ENCODE measurements at places on chromosomes 6 and 20.
A peak's percentile ranks its signal among the peaks of the same experiment; 100 is the strongest.

- peak; percentile 19 for DNase-seq
These were observed 167.8 kb downstream of the LRFN2 start for GRCh38 chr6:40419377-40419776.

- no peak for DNase-seq
These were observed 197.9 kb downstream of the MAFB start for GRCh38 chr20:40491009-40491590.

DNA sequence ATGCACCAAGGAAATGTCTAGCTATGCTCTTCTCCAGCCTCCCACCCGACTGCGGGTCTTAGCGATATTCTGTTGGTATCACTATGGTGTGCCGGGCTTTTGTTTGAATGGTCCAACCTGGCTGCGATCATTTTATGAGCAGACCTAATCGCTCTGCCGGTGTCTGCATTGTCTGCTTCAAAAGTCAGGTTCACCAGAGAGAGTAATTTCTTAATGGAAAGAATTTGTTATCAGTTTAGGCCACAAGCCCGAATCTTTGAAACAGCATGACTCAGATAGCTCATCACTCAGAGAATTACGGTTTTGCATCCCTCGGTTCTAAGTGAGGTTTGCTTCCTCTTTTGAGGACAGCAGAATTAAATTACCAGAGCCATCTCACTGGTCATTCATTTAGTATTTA lies 521.0 kb upstream of the ARID1B start:
- no peak for DNase-seq

DNA sequence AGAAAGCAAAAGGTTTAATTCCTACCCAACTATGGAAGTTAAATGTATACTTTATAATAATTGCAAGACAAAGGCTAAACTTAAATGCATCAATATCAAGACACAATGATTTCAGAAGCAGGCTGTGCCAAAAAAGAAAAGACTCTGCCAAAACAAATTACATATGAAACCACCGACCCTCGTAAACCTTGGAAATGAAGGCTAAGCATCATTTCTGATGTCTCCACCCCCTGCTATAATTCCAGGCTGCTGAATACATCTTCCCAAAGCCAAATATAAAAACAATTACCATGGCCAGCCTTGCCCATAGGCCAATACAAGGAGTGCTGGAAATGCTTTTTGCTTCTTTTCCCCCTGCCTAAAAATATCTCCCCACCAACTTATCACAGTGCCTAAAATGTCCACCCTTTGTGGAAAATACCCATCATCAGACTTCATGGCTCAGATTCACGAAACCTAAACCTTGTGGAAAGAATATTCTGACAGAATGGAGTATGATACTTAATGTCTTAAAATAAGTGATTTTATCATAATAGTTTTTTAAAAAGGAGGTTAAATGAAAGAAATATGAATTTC lies 37.4 kb downstream of the RCAN2 start:
- peak; percentile 14 for DNase-seq

DNA sequence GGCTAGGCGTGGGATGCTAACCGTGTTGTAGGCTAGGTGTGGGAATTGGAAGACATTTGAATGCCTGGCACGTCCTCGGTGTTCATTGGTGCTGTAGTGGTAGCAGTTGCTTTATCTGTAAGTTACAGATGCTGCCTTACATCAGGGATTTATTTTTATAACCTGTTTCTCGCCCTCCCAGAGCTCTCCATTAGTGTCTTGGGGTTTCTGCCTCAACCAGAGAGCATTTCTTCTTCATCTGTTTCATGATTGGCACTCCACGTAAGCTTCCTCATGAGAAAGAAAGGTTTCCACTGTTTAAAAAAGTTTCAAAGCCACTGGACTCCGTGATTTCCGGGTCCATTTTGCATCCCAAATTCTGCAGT lies 9.0 kb downstream of the IGF2R start:
- no peak for DNase-seq

DNA sequence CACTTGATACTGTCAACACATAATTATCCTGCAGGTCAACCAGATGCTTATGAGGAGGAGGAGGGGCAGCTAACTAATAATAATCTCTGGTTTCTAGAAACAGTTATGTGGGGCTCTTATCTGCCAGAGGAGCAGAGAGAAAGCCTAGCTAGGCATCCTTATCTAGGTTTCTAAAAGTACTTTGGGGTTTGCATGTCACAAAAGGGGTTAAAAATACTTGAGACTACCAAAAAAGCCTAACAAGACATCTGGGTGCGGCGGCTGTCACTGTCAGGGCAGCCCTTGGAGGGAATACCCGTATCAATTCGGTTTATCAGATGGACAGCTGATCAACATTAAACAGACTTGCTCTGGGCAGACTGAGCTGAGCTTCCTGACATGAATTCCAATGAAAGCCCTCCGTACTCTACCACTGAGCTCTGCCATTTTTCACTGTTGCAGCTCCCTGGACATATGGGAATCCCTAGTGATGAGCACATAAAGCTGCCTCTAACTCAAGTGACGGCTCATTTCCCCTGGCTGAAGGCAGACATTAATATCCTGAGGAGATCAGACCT lies 166.6 kb downstream of the PDSS2 start:
- no peak for DNase-seq

DNA sequence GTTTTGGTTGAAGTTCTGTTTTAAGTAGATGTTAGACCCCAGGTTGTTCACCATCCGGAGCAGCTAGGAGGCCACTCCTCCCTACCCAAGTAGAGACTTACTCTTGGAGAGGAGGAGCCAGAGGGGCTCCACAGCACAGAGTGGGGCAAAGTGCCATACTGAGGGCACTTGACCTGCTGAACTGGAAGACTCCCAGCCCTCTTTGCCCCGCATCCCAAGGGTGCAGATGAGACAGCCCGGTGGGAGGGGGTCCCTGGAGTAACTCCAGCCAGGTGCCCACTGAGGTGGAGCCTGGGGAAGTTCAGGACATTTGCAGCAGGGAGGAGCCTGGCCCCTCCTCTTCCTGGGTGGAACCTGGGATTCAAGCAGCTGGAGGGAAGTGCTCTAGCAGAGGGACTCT lies 102.1 kb upstream of the GPR6 start:
- DNase-seq: no peak

- no peak for DNase-seq
These were observed 363.8 kb downstream of the PRKN start for GRCh38 chr6:162363757-162364156.

DNA sequence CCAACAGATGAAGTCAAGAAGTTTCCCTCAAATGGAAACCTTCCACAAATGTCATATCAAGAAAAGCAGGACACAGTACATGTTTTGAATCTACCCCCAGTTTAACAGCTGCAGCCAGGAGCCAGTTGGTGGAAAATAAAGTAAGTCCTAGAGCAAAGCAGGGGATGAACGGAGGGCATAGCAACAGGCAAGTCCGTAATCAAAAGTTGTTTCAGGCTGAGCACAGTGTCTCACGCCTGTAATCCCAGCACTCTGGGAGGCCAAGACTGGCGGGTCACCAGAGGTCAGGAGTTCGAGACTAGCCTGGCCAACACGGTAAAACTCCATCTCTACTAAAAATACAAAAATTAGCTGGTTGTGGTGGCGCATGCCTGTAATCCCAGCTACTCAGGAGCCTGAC lies 2.4 kb upstream of the SALL4 start:
- no peak for DNase-seq

GRCh38 chr6:26064619-26065257 lies 22.5 kb upstream of the HFE start:
- DNase-seq: peak; percentile 67

GRCh38 chr6:137277971-137278637 lies 58.9 kb upstream of the IFNGR1 start:
- DNase-seq: peak; percentile 90

- DNase-seq: peak; percentile 55
These were observed 102.6 kb downstream of the MRPL14 start for GRCh38 chr6:44024574-44025219.

- DNase-seq: peak; percentile 63
These were observed 100.5 kb downstream of the ERMARD start for GRCh38 chr6:169851641-169852503.

DNA sequence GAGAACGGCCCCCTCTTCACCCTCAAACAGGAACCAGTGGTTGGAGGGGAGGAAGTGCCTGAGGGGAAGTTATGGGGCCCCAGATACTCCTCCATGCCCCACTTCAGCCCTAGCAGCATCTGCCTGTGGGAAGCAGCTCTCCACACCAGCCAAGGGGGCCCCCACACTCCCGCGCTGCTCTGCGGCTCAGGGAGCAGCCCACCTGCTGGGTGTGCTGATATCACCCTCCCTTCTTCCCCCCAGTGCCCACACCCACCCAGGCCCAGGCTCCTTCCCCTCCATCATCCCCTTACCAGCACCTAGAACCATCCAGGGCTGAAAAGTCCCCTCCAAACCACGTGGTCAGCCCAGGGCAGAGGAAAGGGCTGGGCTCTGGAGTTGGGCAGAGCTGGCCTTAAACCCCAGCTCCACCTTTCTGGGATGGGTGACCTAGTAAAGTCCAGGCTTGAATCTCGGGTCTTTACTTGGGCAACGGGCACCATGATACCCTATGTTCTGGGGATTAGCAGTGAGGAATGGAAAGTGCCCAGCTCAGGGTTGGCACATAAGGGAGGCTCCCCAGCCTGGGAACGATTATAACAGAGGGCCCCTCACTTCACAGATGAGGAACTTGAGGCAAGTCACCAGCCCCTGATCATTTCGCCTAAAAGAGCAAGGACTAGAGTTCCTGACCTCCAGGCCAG lies 663 bp downstream of the LST1 start:
- DNase-seq: no peak

DNA sequence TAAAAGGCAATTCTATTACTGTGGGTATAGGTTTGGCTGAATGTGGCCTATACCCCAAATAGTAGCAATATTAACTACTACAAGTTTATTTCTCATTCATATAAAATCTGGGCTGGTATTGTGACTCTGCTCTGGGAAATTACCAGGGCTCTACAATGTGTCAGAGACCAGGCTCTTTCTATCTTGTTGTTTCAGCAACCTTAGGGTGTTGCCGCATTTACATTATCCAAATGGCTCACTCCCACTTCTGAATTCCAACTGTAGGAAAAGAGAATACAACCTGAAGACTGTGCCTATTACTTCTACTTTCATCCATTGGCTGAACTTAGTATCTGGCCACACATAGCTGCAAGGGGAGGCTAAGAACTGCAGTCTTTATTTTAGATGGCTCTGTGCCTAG lies 106.7 kb upstream of the CENPW start:
- peak; percentile 9 for DNase-seq

DNA sequence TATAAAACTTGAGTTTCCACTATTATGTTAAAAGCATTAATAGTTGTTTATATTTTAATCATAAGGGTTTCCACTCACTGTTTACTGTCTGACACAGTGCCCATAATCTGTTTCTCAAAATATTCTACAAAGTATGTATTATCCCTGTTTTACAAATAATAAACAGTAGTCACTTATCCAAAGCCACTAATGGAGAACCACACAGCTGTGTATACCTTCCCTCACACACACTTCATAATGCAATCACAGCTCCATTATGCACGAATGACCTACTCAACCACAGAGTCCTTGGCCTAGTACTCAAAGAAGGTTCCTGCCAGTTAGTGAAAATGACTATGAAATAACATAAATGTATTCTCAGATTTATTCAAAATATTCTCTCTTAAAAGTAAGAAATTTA lies 103.1 kb downstream of the EPB41L2 start:
- no peak for DNase-seq

DNA sequence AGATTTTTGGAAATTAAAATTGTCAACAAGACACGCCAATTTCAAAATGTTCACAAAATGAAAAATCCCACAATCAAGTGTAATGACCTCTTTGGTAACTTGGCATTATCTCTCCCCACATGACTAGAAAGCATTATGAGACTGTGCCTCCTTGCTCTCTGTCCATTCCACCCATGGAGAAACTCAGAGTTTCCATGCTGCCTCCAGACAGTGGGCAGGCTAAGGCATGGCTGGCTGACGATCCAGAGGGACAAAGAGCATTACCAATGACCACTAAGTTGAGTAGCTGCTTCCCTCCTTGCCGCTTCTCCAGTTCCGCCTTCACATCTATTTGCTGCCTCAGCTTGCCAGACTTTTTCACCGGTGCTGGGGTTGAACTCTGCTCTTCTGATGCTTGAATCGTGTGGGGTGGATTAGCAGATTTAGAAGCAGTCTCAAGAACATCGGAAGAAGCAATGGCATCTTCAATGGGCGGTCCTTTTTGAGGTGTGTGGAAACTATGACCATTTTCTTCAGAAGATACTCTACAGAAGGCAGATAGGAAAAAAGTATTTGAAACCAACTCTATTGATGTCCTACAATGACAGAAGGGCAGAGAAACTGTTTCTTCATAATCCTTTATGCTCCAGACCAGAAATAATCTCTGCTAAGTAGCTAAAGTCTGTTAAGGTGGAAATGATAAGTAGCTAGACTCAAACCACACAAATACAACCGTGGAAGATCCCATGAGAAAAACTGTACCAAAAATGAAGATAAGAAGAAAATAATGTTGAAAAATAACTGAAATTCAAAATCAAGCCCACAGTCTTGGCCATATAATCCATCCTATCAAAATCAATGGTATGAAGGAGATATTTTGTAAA lies 47.5 kb upstream of the ALDH8A1 start:
- no peak for DNase-seq

DNA sequence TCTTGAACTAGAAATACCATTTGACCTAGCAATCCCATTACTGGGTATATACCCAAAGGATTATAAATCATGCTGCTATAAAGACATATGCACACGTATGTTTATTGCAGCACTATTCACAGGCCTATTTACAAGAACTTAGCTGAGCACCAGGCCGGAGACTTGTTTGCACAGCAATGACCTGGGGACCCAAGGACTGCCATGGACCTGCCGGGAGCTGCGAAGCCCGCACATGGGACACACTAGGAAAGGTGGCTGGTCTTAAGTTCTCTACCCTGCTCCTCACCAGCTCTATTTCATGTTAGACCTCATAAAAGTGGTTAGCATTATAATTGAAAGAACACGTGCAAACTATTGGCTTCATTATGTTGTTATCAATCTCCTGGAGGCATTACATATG lies 70.4 kb upstream of the CST7 start:
- DNase-seq: no peak

DNA sequence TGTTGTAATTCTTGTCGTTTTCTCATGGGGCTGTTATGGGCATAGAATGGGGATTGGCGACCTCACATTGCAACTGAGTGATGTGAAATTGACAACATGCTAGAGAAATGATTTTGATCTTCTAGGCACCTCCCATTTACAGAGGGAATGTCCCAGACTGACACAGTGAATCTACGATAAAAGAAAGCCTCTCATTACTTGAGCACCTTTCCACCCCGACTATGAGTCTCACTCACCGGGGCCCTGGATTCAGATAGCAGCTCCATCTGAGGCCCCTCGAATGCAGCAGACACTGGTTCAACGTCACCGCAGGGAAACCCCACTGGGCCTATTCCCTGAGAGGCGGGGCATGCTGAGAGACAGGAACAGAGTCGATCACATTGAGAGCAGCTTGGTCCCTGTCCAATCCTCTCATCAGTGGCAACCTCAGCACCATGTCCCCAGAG lies 49.1 kb downstream of the NFATC2 start:
- no peak for DNase-seq

DNA sequence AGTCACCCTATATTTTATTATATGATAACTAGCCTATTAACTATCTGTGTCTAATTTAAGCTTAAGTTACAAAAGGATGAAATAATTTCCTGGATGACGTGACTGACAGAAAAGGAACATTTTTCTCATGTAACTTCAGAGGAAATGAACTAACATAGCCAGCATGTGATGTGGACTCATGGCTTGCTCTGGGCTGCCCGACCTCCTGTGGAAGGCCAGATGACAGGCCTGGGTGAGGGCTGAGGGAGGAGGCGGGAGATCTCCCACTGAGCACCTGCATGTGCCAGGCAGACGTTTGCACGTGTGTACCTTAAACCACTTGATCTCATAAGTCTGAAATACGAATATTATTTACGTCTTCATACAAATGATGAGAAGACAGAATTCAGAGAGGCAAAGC lies 321.1 kb downstream of the SYNE1 start:
- peak; percentile 14 for DNase-seq

Measured in astrocyte of the hippocampus (primary cell).